ENCODE measurements at places on chromosomes 1 and 21.

DNA sequence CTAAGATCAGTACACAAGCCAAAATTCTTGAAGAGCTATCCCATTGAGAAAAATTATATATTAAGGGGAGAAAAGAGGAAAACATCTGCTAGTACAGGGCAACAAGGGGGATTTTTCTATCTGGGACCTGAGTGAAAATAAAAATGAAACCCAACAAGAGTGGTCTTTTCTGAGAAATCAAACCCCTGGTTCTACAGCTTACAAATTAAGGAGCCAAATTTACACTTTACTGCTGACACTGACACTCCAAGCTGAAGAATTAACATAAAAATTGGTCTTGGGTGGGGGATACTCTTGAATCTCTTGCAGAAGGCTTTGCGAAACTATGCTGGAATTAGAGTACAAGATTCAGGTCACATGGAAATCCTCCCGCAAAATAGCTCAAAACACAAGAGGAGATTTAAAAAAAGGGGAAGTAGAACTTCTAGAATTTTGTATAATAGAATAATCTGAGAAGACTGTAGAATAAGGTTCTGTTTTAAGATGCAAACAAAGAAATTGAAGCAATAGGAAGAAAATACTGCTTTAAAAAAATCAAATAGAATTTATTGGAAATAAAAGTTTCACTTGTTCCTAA, 32.1 kb upstream of the HSPA13 start:
- H3K4me1 ChIP-seq = no peaks in the 10 kb centered on the region
- H3K4me3 ChIP-seq = no peak overlapping the region
- peak; percentile 15 for DNase-seq

- no peak overlapping the region for H3K27ac ChIP-seq
- no peak for DNase-seq
- H3K4me3 ChIP-seq = no peak overlapping the region
- no peaks in the 10 kb centered on the region for H3K27me3 ChIP-seq
- no peaks in the 10 kb centered on the region for H3K4me1 ChIP-seq
- H3K36me3 ChIP-seq = no peaks in the 10 kb centered on the region
These were observed 56.6 kb upstream of the C1orf21 start for GRCh38 chr1:184329962-184330868.

DNA sequence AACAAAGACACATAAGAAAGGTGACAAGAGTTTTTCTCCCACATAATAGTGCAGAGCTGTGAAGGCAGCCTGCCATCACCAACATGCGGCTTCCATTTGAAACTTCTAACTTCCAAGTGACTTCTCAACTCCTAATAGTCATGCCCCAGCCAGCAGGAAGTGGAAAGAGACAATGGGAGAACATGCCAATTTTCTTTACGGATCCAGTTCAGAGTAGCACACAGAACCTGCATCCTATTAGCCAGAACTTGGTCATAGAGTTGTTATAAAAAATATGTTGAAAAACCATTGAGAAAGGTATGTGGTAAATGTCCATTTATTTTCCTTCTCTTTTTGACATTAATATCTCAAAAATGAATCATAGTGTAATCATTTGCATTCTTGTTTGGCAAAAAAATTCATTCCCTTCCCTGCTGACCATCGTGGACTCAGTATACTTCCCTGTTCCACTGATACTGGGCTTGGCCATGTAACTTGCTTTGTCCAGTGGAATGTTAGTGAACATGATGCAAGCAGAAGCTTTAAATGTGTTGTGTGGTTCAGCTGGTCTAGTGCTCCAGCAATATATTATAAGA, 197.4 kb downstream of the SEC16B start:
- no peaks in the 10 kb centered on the region for H3K4me1 ChIP-seq
- H3K27me3 ChIP-seq = no peaks in the 10 kb centered on the region
- H3K27ac ChIP-seq = no peak overlapping the region
- no peak overlapping the region for H3K4me3 ChIP-seq

GRCh38 chr1:84745857-84746256, 55.6 kb upstream of the SSX2IP start:
- DNase-seq = no peak
- no peak overlapping the region for H3K27ac ChIP-seq
- peaks cover 4% of the 10 kb centered on the region for H3K27me3 ChIP-seq
- no peaks in the 10 kb centered on the region for H3K36me3 ChIP-seq

DNA sequence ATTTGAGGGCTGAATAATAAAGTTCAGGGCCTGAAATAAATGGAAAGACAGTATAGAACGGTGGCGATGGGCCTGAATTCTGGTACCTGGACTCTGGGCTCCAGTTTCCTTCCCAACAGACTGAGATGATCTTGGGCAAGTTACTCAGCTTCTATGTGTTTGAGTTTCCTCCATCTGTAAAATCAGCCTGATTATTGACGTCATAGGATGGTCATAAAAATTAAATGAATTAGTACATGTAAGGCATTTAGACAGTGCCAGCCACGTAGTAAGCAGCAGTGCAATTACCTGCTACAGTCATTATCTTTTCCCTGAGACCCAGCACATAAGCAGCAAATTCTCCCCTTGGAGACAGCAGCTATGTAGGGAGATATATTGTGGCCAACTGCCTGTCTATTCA, 260.9 kb downstream of the NTNG1 start:
- H3K36me3 ChIP-seq = no peaks in the 10 kb centered on the region
- no peaks in the 10 kb centered on the region for H3K4me1 ChIP-seq
- no peak overlapping the region for H3K4me3 ChIP-seq
- no peak for DNase-seq

DNA sequence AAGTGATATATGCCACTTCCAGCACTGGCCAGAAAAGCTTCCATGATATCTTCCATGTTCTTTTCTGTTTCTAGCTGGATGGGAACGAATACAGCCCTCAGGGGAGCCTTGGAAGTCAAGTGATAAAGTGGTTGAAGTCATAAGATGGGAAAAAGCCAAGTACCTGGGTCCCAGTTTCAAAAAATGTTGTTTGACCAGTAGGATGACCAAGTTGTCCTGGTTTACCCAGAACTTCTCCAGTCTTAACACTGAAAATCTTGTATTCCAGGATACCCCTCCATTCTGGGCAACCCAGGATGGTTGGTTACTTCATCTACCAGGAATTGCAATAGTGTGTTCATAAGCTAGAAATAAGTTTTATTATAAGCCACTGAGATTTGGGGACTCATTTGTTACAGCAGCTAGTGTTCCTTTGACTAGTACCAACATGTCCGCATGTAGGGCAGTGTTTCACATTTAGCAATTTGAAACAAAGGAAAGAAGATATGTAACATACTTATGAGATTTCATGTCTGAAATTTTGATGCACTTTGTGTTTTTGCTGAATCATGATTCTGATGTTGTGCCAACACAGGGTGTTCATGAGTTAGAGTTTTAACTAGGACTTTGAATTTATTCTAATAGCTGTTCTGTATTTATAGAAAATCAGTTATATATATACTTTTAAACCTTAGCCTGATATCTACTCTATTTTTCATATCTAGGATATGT, 139.9 kb downstream of the TPR start:
- no peak overlapping the region for H3K4me3 ChIP-seq
- H3K27ac ChIP-seq = no peak overlapping the region
- H3K27me3 ChIP-seq = no peaks in the 10 kb centered on the region

DNA sequence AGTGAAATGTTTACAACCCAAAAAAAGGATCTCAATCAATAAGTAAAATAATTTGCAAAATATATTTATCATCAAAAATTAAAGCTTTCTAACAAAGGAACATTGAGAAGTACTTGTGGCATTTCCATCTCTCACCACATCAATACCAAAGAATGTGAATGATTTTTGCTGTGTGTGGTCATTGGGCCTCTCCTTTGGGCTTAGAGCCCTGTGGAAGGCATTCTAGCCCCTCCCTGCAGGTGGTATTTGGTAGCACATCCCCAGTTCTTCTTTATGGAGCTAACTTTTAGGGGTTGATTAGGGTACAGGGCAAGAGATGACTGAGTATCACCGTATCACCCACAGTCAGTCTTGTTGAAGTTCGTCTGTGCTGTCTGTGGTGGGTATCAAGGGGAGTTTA, 294.1 kb upstream of the SGIP1 start:
- H3K27ac ChIP-seq = no peak overlapping the region
- H3K4me1 ChIP-seq = no peaks in the 10 kb centered on the region
- no peak for DNase-seq
- H3K4me3 ChIP-seq = no peak overlapping the region
- H3K36me3 ChIP-seq = no peaks in the 10 kb centered on the region

DNA sequence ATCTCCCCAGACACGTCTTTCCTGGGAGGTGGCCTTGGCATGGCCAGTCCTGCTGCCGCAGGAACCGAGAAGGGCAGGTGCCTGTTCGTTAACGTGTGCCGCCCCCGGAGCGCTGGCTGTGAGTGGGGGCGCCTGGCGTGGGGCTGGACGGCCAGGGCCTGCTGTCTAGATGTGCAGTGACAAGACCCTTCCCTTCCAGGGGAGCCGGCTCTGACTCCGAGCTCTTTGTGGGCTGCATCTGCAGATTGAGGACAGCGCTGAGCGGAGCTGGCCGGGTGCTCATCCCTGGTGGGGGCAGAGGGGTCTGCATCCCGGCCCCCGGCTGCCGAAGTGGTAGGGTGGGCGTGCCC, 13.0 kb downstream of the COL18A1 start:
- H3K27ac ChIP-seq = no peak overlapping the region
- no peaks in the 10 kb centered on the region for H3K4me1 ChIP-seq
- H3K4me3 ChIP-seq = no peak overlapping the region
- no peaks in the 10 kb centered on the region for H3K36me3 ChIP-seq

DNA sequence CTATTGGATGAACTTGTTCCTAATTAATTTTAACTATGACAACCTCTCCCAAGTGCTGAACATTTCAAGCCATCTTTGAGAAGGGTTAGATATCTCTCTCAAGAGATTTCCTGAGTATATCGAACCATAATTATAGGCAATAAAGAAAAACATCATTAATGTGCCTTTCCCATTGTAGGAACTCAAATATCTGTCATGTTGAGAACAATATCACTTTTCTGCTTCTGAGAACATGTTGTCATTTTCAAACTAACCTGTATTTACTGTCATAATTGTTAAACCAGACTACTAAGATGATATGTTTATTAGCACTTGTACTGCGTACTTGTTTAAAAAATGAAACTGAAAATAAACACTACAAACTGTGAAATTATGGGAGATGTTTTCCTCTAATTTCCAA, 4.3 kb downstream of the EPS15 start:
- DNase-seq = peak; percentile 34
- no peaks in the 10 kb centered on the region for H3K36me3 ChIP-seq
- no peaks in the 10 kb centered on the region for H3K27me3 ChIP-seq
- H3K4me1 ChIP-seq = peaks cover 49% of the 10 kb centered on the region
- H3K4me3 ChIP-seq = peak overlapping the region; percentile 51

GRCh38 chr1:199155166-199156019, 516.6 kb downstream of the PTPRC start:
- no peak for DNase-seq
- H3K27me3 ChIP-seq = peaks cover 28% of the 10 kb centered on the region
- no peak overlapping the region for H3K4me3 ChIP-seq
- peaks cover 8% of the 10 kb centered on the region for H3K4me1 ChIP-seq
- H3K36me3 ChIP-seq = no peaks in the 10 kb centered on the region
- no peak overlapping the region for H3K27ac ChIP-seq

GRCh38 chr1:114122941-114123618, 30.6 kb downstream of the SYT6 start:
- H3K27me3 ChIP-seq = peaks cover 2% of the 10 kb centered on the region
- H3K27ac ChIP-seq = no peak overlapping the region
- H3K4me3 ChIP-seq = no peak overlapping the region
- no peaks in the 10 kb centered on the region for H3K4me1 ChIP-seq
- no peak for DNase-seq

DNA sequence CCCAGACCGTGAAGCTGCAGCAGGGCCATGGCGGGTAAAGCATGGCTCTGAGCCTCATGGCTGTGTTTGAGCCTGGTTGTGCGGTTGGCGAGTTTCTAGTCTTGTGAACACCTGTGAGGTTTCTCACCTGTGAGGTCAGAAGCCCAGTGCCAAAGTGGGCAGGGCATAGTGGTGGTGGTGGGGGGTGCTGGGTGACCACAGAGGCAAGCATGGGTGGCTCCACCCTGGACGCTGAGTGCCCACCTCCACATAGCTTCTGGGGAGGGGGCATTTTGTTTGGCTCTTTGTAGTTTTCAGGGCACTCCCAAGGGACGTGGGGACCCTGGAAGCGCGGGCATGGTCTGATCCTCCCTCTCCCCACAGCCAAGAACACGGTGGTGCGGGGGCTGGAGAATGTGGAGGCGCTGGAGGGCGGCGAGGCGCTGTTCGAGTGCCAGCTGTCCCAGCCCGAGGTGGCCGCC, 91.1 kb downstream of the TRIM11 start:
- no peak for DNase-seq
- no peak overlapping the region for H3K4me3 ChIP-seq
- no peaks in the 10 kb centered on the region for H3K4me1 ChIP-seq
- H3K27me3 ChIP-seq = no peaks in the 10 kb centered on the region

DNA sequence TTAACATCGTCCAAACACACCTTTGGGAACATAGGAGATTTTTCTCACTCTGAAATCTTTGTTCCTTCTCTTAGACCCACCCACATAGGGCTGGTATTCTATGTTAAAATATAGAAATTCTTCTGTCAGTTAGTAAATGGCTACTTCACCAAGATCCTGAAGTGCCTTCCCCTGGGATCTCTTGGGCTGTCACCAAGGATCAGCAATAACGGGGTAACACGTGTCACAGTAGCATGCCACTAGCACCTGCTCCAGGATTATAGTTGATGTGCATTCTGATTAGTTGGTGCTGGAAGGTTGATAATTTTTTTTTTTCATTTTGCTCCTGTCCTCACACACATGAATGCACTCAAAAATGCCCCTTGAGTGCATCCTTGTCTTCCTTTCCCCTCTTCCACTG, 298.7 kb downstream of the NTNG1 start:
- no peak overlapping the region for H3K4me3 ChIP-seq
- no peak overlapping the region for H3K27ac ChIP-seq
- no peak for DNase-seq
- peaks cover 14% of the 10 kb centered on the region for H3K4me1 ChIP-seq
- H3K27me3 ChIP-seq = no peaks in the 10 kb centered on the region

DNA sequence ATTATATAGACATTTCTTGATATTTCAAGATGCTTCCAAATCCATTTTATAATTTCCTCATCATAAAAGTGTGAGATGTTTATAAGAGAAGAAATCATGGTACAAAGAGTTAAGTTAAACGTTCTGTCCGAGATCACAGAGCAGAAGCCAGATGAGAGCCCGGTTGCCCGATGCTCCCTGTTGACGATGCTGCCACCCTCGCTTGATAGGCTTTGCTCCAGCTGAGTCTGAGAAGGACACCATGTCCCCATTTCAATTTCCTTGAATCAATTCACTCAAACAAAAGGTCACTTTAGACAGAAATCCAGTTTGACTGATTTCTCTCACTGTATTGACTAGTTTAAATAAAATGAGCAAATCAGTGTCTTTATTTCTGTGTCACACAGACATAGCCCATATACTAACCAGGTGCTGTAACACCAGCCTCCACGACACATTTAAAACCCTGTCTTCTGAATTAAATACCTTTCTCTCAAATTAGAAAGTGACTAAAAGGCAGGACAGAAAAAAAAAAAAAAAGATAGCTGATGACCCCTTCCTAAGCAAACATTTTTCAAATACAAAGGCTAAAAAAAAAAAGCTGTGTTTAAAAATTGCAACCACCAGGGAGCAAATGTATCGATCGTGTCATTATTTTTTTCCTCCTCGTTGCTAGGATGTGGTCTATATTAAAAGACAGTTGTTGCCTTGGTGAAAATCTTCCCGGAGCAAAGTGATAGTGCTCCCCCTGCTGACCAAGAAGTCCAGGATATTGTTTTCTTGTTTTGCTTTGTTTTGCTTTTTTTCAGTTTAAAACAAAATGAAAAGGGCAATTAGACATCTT, 35.2 kb downstream of the DNASE2B start:
- no peaks in the 10 kb centered on the region for H3K27me3 ChIP-seq
- H3K4me1 ChIP-seq = peaks cover 40% of the 10 kb centered on the region
- peak; percentile 78 for DNase-seq
- no peaks in the 10 kb centered on the region for H3K36me3 ChIP-seq
- H3K27ac ChIP-seq = no peak overlapping the region
- peak overlapping the region; percentile 29 for H3K4me3 ChIP-seq

GRCh38 chr1:29649189-29650040, 413.1 kb downstream of the PTPRU start:
- H3K4me1 ChIP-seq = no peaks in the 10 kb centered on the region
- H3K27ac ChIP-seq = no peak overlapping the region
- H3K27me3 ChIP-seq = no peaks in the 10 kb centered on the region
- no peak for DNase-seq
